Activated CD4-positive, alpha-beta T cell treated with anti-CD3 and anti-CD28 coated beads, Interleukin-2, amount 10 ng/mL, durations not matched to agents 24 days and 14 days (primary cell): ENCODE measurements at places on chromosomes 13 and 19.

DNA sequence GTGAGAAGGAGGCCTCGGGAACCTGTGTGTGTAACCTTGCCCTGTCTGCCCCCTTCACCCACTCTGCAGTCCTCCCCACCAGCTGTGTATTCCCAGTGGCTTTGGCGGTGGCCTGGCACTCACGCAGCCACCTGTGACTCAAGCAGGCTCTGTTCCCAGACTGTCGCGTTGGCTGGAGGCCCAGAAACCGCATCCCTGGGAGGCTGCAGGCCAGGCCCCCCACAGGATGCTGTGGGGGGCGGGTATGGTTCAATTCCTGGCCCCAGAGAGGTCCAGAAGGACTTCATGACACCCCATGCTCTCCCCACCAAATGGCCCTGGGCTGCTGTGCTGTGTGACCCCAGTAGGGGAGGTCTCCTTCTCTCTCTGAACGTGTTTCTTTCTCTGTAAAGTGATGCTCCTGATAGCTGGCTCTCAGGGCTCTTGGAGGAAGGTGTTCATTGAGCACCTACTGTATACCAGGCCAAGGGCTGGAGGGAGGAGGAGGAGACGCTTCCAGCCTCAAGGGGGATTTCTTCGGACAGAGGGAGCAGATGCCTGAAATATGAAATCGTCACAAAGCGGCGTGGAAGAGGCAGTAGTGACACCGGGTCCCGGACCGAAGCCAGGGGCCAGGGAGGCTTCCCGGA lies 1.9 kb upstream of the LINGO3 start:
- H3K4me3 ChIP-seq: no peak overlapping the region
- H3K27me3 ChIP-seq: peaks cover 52% of the 10 kb centered on the region
- H3K4me1 ChIP-seq: peaks cover 3% of the 10 kb centered on the region

GRCh38 chr13:101514695-101515275 lies 62.3 kb downstream of the ITGBL1 start:
- H3K36me3 ChIP-seq: no peaks in the 10 kb centered on the region
- peaks cover 14% of the 10 kb centered on the region for H3K27me3 ChIP-seq
- H3K4me1 ChIP-seq: no peaks in the 10 kb centered on the region
- H3K27ac ChIP-seq: no peak overlapping the region
- H3K4me3 ChIP-seq: no peak overlapping the region

GRCh38 chr13:97561182-97561581 lies 127.2 kb downstream of the RAP2A start:
- H3K27ac ChIP-seq: no peak overlapping the region
- no peak for DNase-seq
- no peaks in the 10 kb centered on the region for H3K4me1 ChIP-seq
- H3K27me3 ChIP-seq: peaks cover 2% of the 10 kb centered on the region
- H3K4me3 ChIP-seq: no peak overlapping the region
- H3K36me3 ChIP-seq: no peaks in the 10 kb centered on the region

GRCh38 chr13:94706101-94706842 lies 6.1 kb downstream of the SOX21 start:
- no peak for DNase-seq
- no peak overlapping the region for H3K27ac ChIP-seq
- no peak overlapping the region for H3K4me3 ChIP-seq
- H3K36me3 ChIP-seq: peaks cover 16% of the 10 kb centered on the region
- peaks cover 86% of the 10 kb centered on the region for H3K27me3 ChIP-seq
